ENCODE measurements at places on chromosomes 11 and 22.

DNA sequence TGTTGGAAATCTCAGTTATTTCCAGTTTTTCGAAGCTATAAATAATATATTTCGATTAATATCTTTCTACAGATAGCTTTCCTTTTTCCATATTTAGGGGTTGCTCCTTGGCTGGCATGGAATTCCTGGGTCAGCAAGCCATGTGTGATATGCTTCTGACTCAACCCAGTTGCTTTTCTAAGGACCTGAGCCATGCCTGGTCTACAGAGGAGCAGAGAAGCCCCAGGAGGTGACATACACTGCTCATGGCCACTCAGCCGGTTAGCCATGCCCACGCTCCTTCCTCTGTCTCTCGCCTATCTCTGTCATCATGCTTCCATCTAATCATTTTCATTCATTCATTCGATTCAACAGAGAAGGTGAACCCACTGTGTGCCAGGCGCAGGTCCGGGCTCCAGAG, 23.2 kb upstream of the PDGFB start:
- no peak overlapping the region for H3K4me3 ChIP-seq
- no peaks in the 10 kb centered on the region for H3K27me3 ChIP-seq
- H3K4me1 ChIP-seq: no peaks in the 10 kb centered on the region
- no peaks in the 10 kb centered on the region for H3K36me3 ChIP-seq

DNA sequence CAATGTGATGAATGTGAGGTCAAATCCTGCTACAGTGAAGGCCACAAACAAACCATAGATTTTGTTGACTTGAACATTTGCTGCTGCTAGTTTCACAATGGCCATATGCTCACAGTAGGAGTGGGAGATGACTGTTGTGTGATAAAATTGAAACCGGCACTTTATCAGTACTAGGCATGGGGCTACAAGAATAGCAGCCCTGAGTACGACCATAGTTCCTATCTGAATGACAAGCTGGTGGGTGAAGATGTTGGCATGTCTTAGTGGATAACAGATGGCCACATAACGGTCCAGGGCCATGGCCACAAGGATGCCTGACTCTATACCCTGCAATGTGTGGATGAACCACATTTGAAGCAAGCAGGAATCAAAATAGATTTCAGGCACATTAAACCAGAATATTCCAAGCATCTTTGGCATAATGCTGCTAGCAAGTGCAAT, 2.8 kb downstream of the OR52A1 start:
- no peaks in the 10 kb centered on the region for H3K27me3 ChIP-seq
- no peaks in the 10 kb centered on the region for H3K4me1 ChIP-seq
- DNase-seq: no peak
- H3K36me3 ChIP-seq: no peaks in the 10 kb centered on the region

DNA sequence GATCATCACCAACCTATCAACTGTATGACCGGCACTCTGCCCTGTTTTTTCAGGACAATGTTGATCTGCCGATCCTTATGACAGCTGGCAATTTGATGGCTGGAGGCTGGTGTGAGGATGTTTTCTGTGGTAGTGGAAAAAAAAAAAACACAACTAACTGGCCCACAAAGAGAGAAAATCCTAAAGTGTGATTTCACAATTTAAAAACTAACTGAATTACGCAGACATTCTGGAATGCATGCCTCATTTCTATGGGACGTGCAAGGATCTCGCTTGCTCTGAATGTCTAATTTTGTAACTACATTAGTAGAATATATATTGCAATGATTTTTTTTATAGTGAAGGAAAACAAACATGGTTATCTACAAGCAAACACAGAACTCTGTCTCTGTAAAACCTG, 590.5 kb downstream of the ETS1 start:
- DNase-seq: peak; percentile 35
- no peaks in the 10 kb centered on the region for H3K36me3 ChIP-seq
- no peak overlapping the region for H3K27ac ChIP-seq
- H3K4me1 ChIP-seq: no peaks in the 10 kb centered on the region
- no peaks in the 10 kb centered on the region for H3K27me3 ChIP-seq

DNA sequence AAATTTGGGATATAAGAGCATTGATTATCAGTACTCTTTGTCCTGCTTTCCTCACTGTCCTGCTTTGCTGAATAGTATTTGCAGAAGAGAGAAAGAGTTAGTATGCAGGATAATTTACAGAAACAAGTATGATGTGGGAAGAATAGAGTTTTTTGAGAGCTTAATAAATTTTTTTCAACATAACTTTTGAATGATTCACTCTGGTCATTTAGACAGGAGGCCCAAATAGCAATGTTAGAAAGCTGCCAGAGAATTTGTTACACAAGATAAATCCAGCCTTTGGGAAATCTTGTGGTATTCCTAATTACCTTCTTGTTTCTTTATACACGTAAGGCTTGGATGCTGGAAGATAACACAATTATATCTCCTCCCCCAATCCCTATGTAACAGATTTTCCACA, 484.6 kb downstream of the CNTN5 start:
- no peaks in the 10 kb centered on the region for H3K27me3 ChIP-seq
- DNase-seq: no peak
- no peak overlapping the region for H3K27ac ChIP-seq
- no peak overlapping the region for H3K4me3 ChIP-seq
- H3K36me3 ChIP-seq: no peaks in the 10 kb centered on the region
- H3K4me1 ChIP-seq: no peaks in the 10 kb centered on the region

GRCh38 chr11:35275786-35276170, 136.8 kb downstream of the CD44 start:
- DNase-seq: no peak
- no peaks in the 10 kb centered on the region for H3K27me3 ChIP-seq
- no peak overlapping the region for H3K4me3 ChIP-seq
- H3K4me1 ChIP-seq: no peaks in the 10 kb centered on the region
- no peak overlapping the region for H3K27ac ChIP-seq
- no peaks in the 10 kb centered on the region for H3K36me3 ChIP-seq

GRCh38 chr22:29115682-29116288, 43.0 kb downstream of the KREMEN1 start:
- no peaks in the 10 kb centered on the region for H3K4me1 ChIP-seq
- peak overlapping the region; percentile 39 for H3K27ac ChIP-seq
- H3K27me3 ChIP-seq: no peaks in the 10 kb centered on the region
- peak; percentile 30 for DNase-seq
- H3K4me3 ChIP-seq: no peak overlapping the region
- H3K36me3 ChIP-seq: no peaks in the 10 kb centered on the region

DNA sequence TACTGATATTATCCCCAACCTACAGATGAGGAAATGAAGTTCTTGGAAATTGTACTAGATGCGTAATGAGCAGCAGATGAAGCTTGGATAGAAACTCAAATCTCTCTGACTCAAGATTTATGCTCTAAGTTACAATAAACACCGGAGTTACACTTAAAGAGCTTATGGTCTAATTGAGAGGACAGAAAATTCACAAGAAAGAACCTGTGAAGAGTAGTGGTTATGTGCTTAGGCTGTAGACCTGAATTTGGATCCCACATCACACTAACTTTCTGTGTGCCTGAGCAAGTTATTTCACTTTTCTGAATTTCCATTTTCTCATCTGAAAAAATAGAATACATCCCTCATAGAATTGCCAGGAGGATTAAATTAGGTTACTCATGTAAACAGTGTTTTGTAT, 58.5 kb downstream of the FLI1 start:
- H3K4me3 ChIP-seq: no peak overlapping the region
- peaks cover 45% of the 10 kb centered on the region for H3K27me3 ChIP-seq
- H3K36me3 ChIP-seq: no peaks in the 10 kb centered on the region
- no peak overlapping the region for H3K27ac ChIP-seq
- no peaks in the 10 kb centered on the region for H3K4me1 ChIP-seq

DNA sequence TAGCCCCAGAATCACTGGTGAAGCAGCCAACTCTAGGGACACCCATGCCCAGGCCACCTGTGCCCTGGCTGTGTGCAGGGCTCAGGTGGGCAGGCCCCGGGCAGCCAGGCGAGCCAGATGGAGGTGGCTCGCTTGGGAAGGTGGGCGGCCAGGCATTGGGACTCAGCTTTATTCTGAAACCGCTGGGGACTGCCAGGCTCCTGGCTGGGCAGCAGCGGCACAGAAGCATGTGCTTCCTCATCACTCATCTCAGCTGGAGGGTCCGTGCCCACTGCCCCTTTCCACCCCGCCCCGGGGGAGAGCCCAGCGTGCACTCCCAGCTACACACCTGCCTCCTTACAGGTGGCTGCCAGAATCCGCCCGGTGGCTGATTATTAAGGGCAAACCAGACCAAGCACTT, 27.1 kb upstream of the SLC22A12 start:
- H3K4me1 ChIP-seq: peaks cover 14% of the 10 kb centered on the region
- H3K27me3 ChIP-seq: no peaks in the 10 kb centered on the region
- no peak for DNase-seq

- no peaks in the 10 kb centered on the region for H3K4me1 ChIP-seq
- DNase-seq: peak; percentile 72
- peaks cover 11% of the 10 kb centered on the region for H3K36me3 ChIP-seq
- no peak overlapping the region for H3K4me3 ChIP-seq
Observed at GRCh38 chr11:14275076-14275475, 83.9 kb downstream of the RRAS2 start.

DNA sequence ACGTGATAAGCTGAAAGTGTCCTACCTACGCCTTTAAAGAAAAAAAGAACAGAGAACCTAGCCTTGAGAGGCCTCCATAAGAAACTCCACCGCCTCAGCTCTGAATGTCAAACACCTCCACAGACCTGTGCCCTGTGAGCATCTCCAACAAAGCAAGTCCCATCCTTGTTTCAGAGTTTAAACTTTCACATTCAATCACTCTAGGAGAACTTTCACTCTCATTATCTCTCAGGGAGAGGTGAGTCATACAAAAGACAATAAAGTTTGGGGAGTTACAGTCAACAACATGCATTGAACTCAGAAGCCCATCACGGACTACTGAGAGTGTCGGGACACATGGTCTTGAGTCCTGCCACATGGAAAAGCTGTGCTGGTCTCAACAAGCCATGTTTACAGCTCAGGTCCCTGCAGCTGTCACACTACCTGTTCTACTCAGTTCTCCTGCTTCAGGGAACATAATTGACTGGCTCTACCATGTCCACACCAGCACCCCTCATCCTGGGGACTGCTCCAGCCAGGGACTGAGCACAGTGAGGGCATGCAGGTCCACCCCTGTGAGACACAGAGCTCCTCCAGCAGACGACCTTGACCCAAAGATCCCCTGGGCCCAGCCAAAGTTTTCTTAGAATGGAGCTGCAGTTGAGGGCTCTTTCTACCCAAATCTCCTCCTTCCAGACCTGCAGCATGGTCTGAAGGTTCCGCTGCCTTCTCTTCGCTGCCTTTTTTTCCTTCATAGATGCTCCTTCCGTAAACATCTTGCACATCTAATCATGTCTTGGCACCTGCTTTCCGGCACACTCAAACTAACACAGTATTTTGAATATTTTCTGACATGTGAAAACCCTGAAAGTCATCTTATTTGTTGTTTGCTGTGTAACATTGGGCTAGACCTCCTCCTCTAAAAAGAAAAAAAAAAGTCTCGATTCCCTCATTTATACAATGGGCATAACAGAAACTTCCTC, 114.9 kb downstream of the ETS1 start:
- H3K4me3 ChIP-seq: no peak overlapping the region
- peaks cover 19% of the 10 kb centered on the region for H3K4me1 ChIP-seq
- peak; percentile 56 for DNase-seq
- H3K27me3 ChIP-seq: peaks cover 45% of the 10 kb centered on the region

- DNase-seq: no peak
- no peak overlapping the region for H3K4me3 ChIP-seq
- no peaks in the 10 kb centered on the region for H3K36me3 ChIP-seq
- H3K4me1 ChIP-seq: no peaks in the 10 kb centered on the region
- H3K27ac ChIP-seq: no peak overlapping the region
- no peaks in the 10 kb centered on the region for H3K27me3 ChIP-seq
Observed at GRCh38 chr11:122598971-122599370, 56.6 kb upstream of the UBASH3B start.

- no peaks in the 10 kb centered on the region for H3K36me3 ChIP-seq
- no peaks in the 10 kb centered on the region for H3K4me1 ChIP-seq
Observed at GRCh38 chr11:17978553-17979287, 34.1 kb downstream of the SERGEF start.

DNA sequence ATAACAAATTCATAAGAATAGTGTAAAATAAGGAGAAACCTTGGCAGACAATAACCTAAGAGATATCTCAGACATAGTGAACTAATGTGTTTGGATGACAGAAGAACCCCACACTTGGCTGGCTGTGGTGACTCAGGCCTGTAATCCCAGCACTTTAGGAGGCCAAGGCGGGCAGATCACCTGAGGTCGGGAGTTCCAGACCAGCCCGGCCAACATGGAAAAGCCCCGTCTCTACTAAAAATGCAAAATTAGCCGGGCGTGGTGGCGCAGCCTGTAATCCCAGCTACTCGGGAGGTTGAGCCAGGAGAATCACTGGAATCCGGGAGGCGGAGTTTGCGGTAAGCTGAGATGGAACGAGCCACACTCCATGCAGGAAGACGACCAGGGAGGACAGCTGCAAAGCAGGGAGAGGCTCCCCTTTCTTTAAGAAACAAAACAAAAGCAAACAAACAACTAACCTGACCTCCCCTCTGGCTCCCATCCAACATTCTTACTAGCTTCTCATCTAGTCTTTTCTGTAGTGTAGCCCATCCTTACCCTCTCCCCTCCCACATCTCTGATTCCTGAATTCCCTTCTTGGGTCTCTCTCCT, 84.2 kb downstream of the ZNF280B start:
- H3K36me3 ChIP-seq: no peaks in the 10 kb centered on the region
- no peaks in the 10 kb centered on the region for H3K27me3 ChIP-seq
- H3K27ac ChIP-seq: no peak overlapping the region
- DNase-seq: no peak

GRCh38 chr11:70331901-70332300, 61.4 kb downstream of the PPFIA1 start:
- H3K36me3 ChIP-seq: peaks cover 30% of the 10 kb centered on the region
- H3K4me3 ChIP-seq: no peak overlapping the region
- no peaks in the 10 kb centered on the region for H3K27me3 ChIP-seq

GRCh38 chr11:19243143-19243542, 2.4 kb upstream of the E2F8 start:
- H3K27ac ChIP-seq: no peak overlapping the region
- no peaks in the 10 kb centered on the region for H3K36me3 ChIP-seq
- peaks cover 22% of the 10 kb centered on the region for H3K27me3 ChIP-seq
- no peak overlapping the region for H3K4me3 ChIP-seq
- no peak for DNase-seq

GRCh38 chr22:44382116-44383038, 69.6 kb upstream of the SHISAL1 start:
- H3K4me1 ChIP-seq: no peaks in the 10 kb centered on the region
- no peak overlapping the region for H3K4me3 ChIP-seq
- DNase-seq: no peak
- no peaks in the 10 kb centered on the region for H3K36me3 ChIP-seq

DNA sequence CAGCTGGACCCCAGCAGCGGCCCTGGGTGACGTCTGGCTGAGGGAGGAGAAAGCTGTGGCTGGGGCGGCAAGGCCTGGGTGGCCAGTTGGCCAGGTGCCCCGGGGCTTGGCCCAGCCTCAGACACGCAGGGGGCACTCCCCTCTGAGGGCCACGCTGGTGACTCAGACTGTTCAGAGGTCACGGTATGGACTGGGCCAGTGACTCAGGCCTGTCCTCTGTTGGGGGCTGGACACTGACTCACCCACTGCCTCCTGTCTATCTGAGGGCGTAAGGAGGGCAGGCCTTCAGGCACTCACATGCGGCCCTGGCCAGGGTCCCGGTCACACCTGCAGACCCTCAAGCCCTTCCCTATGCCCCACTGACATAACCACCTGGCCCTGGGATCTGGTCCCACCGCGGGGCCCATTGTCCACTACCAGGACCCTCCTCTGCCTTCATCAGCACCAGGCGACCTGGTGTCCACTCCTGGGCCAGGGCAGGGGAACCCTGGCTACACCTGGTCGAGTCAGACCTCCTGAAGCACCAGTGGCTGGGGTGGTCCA, 3.7 kb upstream of the MUC5AC start:
- DNase-seq: peak; percentile 93
- H3K36me3 ChIP-seq: no peaks in the 10 kb centered on the region
- no peak overlapping the region for H3K27ac ChIP-seq
- no peak overlapping the region for H3K4me3 ChIP-seq
- H3K4me1 ChIP-seq: no peaks in the 10 kb centered on the region
